Naive B cell (primary cell): ENCODE measurements at places on chromosomes 7 and 10.

GRCh38 chr10:91925022-91925320, 1.4 kb downstream of the BTAF1 start:
- DNase-seq = no peak

GRCh38 chr10:73796766-73797165, 11.4 kb downstream of the ZSWIM8 start:
- no peak for DNase-seq

GRCh38 chr7:32937344-32938174, 19.7 kb upstream of the FKBP9 start:
- no peak for DNase-seq

DNA sequence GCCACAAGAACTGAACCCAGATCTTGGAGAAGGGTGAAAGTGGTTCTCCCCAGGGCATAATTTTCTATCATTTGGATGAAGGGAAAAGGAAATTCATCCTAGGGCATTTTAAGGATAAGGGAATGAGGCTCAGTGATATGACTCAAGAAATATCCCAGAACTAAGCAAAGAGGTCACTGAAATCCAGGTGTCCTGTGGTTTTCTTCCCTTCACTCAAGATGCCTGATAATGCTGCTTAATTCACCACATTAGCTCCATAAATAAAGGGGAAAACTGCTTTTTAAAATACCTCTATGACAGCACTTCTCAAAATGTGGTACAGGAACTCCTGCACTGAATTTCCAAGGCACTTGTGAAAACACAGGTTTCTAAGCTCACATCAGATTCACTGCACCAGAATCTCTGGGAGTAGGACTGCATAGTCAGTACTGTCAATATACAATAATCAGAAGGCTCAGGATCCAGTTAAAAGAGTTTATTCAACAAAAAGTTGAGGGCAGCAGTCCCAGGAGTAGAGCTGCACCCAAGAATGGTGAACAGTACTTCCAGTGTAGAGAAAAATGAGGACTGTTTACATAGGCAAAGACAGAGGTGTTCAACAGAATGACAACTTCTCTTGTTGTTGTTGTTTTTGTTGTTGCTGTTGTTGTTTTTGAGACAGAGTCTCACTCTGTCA, 2.9 kb downstream of the IFIT3 start:
- DNase-seq = no peak

- no peak for DNase-seq
Measured at GRCh38 chr10:79588800-79589199, 21.9 kb upstream of the SFTPA1 start.

DNA sequence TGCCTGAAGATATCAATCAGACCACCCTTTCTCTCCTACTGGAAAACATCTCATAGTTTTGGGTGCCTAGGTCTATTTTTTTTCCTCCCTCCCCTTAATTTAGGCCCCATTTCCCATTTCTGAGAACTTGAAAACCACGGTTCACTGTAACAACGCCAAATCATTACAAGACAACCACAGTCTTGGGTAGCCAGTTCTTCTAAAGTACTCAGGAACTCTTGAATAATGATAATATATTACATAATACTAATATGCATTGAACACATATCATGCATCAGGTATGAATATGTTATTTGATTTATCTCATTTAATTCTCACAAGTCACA, 185.1 kb upstream of the ADO start:
- DNase-seq = no peak

- DNase-seq = no peak
Measured at GRCh38 chr7:111990643-111991042, 215.6 kb downstream of the DOCK4 start.

GRCh38 chr7:105307163-105307672, 81.5 kb downstream of the SRPK2 start:
- no peak for DNase-seq

DNA sequence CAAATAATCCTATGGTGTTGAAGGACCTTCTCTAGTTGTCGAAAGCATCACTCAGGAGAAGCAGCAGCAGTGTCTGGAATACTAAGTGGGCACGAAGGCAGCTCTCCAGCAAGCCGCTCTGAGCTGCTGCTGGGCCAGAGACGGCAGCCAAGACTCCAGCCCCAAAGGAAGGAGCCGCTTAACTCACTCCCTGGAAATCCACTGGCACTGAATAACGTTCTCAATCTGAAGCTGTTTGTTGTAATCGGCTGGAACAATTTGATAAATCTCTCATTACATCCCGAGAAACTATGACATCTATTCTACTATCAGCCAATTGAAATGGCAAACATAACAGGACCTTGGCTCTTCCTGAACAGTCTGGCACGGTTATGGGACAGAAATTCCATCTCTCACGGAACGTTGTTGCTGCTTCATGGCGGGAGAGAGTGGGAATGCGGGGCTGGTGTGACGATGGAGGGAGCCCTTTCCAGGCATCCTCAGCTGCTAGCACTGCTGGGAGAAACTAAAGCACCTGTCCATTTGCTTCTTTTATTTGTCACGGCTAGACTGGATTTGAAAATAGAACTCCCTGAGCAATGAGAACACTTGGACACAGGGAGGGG, 331.5 kb upstream of the RNF32 start:
- DNase-seq = no peak
